ENCODE measurements at places on chromosomes 11 and 22. TPM values are rescaled to one million over a fixed set of nuclear protein-coding genes. Genes with fewer than 3 reads are reported as not detected.

CCDC87 gene
- total RNA-seq, result not detected

CSTPP1 gene
- total RNA-seq, result 22.5 TPM

PATE2 gene
- total RNA-seq, result not detected

CADM1 gene
- 4.2 TPM for total RNA-seq

DENND6B gene
- total RNA-seq, result 3.4 TPM

PANX2 gene
- 0.39 TPM for total RNA-seq

GUCY1A2 gene
- 0.05 TPM for total RNA-seq

ATP5MG gene
- total RNA-seq, result 56.3 TPM

GP1BB gene
- total RNA-seq, result 1.0 TPM

LINC01488 gene
- total RNA-seq, result not detected

CHRDL2 gene
- total RNA-seq, result not detected

HOATZ gene
- total RNA-seq, result not detected

All from mammary microvascular endothelial cell (primary cell).